ENCODE measurements at places on chromosomes 13 and 19.

DNA sequence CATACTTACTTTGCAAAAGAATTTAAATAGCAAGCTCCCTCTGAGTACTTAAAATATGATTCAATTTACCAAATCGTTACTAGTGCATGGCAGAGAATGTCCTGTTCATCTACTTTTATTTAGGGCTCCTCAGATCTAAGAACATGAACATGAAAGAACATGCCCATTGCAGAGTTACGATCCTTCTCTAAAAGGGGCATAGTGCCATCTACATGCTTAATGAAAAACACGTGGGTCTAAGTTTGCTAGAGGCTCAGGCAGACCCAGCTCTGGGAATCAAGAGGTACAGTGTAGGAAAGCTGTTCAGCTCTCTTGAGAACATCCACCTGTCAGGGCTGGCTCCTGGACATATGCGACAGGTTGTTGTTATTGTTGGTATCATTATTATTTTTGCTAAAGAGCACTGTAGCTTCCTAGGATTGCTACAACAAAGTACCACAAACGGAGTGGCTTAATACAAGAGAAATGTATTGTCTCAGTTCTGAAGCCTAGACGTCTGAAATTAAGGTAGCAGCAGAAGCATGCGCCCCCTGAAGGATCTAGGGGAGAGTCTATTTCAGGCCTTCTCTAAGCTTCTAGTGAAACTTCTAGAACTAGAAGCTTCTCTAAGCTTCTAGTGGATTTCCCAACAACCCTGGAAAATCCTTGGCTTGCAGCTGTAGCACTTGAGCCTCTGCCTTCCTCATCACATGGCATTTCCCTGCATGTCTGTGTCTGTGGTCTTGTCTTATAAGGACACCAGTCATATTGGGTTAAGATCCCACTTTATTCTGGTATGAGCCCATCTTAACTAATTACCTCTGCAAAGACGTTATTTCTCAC lies 133.9 kb downstream of the DCT start:
- DNase-seq, result no peak

GRCh38 chr13:32316028-32316339 lies 676 bp downstream of the BRCA2 start:
- no peak for DNase-seq

GRCh38 chr19:6393983-6394412 lies 1.0 kb upstream of the GTF2F1 start:
- no peak for DNase-seq

DNA sequence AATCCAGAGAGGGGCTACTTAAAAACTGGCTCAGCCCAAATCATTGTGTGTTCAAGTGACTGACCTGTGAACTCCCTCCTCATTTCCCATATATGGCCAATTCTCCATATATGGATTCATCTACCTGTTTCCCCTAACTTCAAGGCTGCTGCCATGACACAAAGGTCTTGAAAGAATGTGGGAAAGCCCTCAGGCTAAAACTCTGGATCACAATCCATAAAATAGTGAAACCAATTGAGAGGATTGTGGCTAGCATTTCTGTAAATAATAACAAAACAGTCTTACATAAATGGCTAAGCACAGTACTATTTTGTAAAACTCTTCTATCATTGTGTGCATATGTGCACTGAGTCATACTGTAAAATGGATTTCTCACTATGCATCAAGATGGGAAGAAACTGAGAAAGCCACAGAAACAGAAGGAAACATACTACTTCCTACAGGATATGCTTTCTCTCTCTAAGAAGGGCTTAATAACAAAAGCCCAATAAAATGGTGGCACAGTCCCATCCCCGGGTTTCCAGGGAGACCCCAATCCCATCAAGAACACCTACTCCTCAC lies 80.5 kb downstream of the FOXO1 start:
- DNase-seq, result no peak
